ENCODE measurements at places on chromosomes 7 and 10.

GRCh38 chr10:71697938-71698709, 21.5 kb downstream of the C10orf105 start:
- peak; percentile 56 for DNase-seq

DNA sequence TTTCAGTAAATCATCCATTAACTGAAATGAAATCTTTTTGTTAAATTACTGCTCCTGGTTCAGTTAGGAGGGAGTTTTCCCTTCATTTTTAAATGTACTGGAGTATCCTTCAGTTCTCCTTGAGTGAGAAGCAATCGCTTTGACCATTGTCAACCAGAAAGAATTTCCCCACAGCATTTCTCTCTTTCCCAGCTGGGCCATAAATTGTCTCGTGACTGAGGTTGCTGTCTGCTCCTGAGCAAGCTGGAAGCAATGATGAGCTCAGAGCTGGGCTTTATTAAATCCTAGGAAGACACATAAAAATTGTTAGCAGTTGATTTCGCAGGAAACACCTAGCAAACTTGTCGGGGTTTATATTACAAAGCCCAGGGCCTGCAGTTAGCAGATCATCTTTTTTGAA, 102.0 kb upstream of the INSYN2A start:
- no peak for DNase-seq

DNA sequence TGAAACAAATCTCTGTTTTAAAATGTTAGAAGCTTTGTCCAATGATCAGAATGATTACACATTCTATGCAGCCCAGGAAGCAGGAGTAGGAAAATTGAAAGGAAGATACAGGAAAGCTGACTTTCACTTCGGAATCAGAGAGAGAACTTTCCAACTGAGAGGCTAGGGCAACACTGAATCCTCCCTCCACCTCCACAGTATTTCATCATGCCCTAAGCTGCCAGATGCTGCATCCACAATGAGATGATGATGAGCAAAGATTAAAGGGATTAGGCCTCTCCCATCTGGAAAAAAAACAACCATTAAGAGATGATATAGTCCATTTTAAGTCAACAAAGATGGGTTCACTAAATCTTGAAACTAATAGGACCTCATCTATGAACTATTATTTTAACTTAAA, 215.6 kb downstream of the GPR37 start:
- no peak for DNase-seq

- DNase-seq = no peak
These were observed 81.6 kb downstream of the ARMH3 start for GRCh38 chr10:101974091-101974971.

GRCh38 chr10:1130226-1130625, 74.0 kb downstream of the WDR37 start:
- DNase-seq = no peak

- no peak for DNase-seq
These were observed 729 bp upstream of the TAF3 start for GRCh38 chr10:7817576-7817975.

GRCh38 chr10:12980102-12980661, 21.3 kb downstream of the CCDC3 start:
- DNase-seq = no peak

- no peak for DNase-seq
These were observed 71.7 kb upstream of the STRIP2 start for GRCh38 chr7:129362496-129362895.

- DNase-seq = no peak
These were observed 19.9 kb upstream of the OPALIN start for GRCh38 chr10:96378741-96379140.

GRCh38 chr10:119518176-119518575, 24.3 kb downstream of the RGS10 start:
- DNase-seq = no peak

GRCh38 chr7:108086962-108087361, 43.2 kb downstream of the LAMB4 start:
- no peak for DNase-seq

- DNase-seq = no peak
These were observed 100.2 kb upstream of the GPR26 start for GRCh38 chr10:123565691-123566660.

GRCh38 chr7:80618096-80618495, 20.3 kb upstream of the CD36 start:
- DNase-seq = no peak

GRCh38 chr7:100352984-100353684, 4.8 kb upstream of the PILRB start:
- no peak for DNase-seq

DNA sequence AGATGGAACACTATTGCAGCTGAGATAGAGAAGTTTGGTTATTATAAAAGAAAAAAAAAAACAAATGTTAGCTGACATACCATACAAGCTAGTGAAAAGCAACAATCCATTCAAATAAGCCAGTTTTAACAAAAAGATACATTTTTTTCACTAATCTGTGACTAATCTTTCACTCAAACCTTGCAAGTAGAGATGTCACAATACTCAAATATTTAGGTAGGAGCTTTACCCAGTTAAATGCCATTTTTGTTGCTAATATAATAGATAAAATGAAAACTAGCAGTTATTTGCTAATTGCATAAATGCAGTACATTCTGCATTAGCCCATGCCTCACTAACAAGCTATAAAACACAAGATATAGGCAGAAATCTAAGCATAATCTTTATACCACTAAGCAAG, 123.6 kb downstream of the BTAF1 start:
- DNase-seq = no peak

GRCh38 chr10:113148071-113148825, 198.2 kb downstream of the TCF7L2 start:
- no peak for DNase-seq

DNA sequence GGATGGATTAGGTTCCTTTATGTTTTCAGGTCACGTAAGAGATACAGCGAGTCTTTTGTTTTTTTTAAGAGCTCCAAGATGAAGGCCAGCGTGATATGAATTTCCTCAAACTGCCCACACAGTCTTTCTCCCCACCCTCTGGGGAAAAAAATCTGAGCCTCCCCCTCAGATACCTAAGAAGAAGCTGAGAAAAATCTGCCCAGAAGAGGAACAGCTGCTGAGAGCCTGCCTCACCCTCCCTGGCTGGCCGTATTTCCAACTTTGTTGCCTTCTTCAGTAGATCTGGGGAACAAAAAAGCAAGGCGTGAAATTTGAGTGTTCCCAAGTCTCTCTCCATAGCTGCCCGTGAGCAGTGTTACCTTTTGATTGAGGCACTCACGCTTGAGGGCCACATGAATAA, 208.1 kb downstream of the KIAA1217 start:
- DNase-seq = no peak

DNA sequence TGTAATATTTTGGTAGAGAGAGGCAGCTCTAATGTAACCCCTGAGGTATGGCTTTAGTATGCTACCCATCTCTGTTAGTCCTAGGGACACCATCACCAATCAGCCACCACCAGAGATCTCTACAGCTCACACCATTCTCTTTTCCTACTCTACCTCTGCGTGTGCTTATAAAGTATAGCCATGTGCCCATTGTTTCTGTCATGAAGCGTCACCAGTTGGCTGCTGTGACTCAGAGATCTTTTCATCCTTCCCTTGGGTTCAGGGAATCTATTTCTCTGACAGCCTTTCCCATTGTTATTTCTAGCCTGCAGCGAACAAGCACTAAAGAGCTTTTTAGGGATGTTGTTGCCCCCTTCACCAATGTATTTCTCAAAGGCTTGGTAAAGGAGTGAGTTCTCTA, 103.3 kb downstream of the TPST1 start:
- no peak for DNase-seq

DNA sequence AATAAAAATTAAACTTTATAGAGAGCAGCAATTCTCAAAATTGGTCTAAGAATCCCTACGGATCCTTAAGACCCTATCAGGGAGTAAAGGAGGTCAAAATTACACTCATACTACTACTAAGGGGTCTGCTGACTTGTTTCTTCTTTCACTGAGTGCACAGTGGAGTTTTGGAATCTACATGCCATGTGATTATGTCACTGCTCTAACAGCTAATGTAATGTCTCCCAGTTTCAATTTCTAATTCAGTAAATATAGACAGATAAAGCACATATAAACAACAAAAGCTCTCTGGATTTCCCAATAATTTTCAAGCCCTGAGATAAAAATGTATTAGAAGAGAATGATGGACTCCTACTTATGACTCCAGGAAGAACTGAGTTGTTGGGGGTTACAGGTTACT, 74.6 kb downstream of the WAPL start:
- DNase-seq = no peak

- DNase-seq = no peak
These were observed 6.3 kb downstream of the EPC1 start for GRCh38 chr10:32340596-32341180.

- no peak for DNase-seq
These were observed 23.6 kb upstream of the PDCD4 start for GRCh38 chr10:110848106-110848505.

GRCh38 chr10:88066876-88067275, 203.5 kb downstream of the PTEN start:
- no peak for DNase-seq

DNA sequence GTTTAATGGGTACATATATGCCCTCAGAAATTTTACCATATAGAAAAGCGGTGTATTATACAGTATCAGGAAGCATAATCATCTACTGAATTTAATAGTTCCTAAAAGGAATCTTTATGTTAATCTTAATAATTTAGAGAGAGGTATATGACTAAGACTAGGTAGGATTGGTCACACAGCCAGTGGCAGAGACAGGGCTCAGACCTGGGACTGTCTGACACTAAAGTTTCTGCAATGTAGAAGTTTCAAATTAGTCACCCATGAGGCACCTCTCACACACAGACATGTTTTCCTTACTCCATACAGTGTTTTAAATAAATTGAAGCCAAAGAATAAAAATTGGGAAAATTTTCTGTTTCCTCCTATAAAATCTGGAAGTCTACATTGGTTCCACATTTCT, 72.8 kb upstream of the ADRA2A start:
- no peak for DNase-seq

DNA sequence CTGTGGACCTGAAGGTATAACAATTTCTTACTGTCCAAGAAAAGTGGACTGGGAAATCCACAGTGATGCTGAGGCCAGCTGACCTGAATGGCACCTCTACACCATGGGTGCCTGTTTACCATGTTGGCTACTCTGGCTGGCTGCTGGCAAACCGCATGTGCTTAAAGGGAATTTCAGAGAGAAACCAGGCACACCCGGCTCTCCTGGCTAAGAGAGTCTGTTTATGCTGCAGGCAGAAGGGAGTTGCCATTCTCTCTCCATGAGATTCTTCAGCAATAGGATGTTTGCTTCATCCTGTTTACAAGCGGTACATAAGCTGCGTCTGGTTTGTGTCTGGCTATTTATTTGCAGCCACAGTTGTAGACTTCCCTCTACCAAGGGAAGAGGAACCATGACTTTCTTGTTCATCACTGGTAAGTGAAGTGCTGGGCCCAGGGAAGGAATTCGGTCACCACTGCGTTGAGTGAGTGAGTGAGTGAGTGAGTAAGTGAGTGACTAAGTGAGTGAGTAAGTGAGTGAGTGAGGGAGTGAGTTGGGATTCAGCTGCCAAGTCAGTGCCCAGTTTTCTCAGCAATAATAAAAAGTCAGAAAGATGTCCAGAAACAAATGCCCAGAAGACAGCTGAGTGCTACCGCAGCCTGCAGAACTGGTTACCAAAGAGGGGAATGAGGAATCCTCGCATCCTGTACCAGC, 90.4 kb downstream of the COBL start:
- no peak for DNase-seq

- DNase-seq = no peak
These were observed 61.1 kb upstream of the TMEM196 start for GRCh38 chr7:19834566-19834965.

GRCh38 chr10:93573924-93574323, 7.5 kb downstream of the FFAR4 start:
- DNase-seq = no peak

DNA sequence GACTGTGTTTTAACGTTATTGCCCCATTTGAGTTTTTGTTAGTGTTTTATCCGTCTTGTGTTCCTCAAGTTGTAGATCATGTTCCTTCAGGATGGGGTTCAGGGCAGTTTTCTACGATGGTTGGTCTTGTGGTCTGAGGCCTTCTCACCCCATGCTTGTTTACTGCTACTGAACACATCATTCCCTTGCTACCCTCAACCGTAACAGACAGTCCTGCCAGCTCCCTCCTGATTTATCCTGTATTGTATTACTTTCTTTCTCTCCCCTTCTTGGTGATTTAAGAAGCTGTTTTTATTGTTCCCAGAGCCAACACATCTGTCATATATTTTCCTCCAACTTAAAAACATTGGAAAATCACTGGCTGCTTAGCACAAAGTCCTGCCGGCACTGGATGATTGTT, 719.8 kb downstream of the INHBA start:
- DNase-seq = no peak

- DNase-seq = no peak
These were observed 65.7 kb downstream of the GBF1 start for GRCh38 chr10:102311025-102311420.

GRCh38 chr7:46315891-46316290, 394.8 kb upstream of the IGFBP3 start:
- DNase-seq = no peak

GRCh38 chr7:2019711-2020511, 212.8 kb downstream of the MAD1L1 start:
- no peak for DNase-seq

GRCh38 chr7:148256433-148256832, 334.1 kb upstream of the C7orf33 start:
- no peak for DNase-seq

- no peak for DNase-seq
These were observed 92.0 kb downstream of the TMEM106B start for GRCh38 chr7:12303062-12303461.

- no peak for DNase-seq
These were observed 106.6 kb upstream of the CHST15 start for GRCh38 chr10:124200011-124200410.

DNA sequence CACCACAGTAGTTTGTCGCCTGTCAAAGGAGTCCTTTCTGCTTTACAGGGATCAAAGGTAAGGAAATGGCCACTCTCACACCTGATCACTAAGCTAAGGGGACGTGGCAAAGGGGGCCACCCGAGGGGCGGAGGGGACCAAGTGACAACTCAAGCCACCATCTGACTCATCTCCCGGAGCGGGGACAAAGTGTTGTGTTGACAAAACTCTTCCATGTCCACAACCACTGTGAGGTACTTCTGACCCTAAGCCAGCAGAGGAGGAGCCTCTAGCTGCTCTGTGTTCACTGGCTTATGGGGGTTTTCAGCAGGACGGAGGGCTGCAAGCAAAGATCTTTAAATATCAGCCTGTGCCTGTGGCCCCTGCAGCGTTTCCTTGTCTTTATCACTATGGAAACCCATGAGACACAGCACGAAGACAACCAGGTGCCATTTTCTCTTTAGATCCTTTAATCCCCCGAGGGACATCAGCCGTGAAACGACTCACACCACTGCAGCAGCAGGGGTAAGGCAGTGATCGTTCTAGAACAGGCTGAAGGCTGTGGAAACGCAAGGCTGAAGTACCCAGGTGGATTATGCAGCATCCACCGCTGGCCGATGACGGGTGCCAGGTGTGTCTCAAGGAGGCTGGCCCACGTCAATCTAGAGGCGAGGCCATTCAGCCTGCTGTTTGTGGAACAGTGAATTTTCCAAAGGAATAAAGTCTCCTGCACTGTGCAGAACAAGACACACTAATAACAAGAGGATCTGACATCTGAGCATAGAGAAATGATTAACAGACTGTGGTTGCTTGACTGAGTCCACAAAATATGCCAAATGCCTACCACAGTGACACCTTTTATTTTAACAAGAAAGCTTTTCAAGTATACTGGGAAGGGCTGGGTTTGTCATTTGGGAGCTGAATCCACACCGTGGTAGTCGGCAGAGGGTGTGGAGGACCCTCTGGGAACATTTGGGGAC, 26.6 kb upstream of the DDC start:
- no peak for DNase-seq

Measured in activated T-helper 9 cell treated with anti-CD3 and anti-CD28 coated beads, Interleukin-2, amount 50 U/mL, for 16 hours (primary cell).